ENCODE measurements at places on chromosomes 3 and 15.

DNA sequence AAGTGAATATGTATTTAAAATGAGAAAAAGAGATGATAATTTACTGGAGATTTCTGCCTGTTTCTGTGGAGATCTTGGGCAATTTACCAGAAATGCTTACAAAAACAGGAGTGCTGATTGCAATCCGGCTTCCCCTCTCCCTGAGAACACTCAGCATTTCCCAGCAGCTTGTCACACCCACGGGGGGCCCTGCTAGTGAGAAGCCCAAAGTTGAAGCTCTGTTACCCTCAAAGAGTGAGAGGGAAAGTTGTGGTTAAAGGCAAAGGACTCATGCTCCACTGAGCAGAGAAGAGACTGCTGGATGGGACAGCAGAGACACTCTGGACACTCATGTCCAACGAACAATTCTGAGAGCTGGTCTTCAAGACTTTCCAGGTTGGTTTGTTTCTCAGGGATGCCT lies 2.9 kb downstream of the MCTP2 start:
- no peak for DNase-seq

GRCh38 chr3:12400616-12401194 lies 83.6 kb upstream of the TSEN2 start:
- DNase-seq, result no peak

- DNase-seq, result no peak
Observed at GRCh38 chr3:28317438-28318022, 31.0 kb upstream of the ZCWPW2 start.

DNA sequence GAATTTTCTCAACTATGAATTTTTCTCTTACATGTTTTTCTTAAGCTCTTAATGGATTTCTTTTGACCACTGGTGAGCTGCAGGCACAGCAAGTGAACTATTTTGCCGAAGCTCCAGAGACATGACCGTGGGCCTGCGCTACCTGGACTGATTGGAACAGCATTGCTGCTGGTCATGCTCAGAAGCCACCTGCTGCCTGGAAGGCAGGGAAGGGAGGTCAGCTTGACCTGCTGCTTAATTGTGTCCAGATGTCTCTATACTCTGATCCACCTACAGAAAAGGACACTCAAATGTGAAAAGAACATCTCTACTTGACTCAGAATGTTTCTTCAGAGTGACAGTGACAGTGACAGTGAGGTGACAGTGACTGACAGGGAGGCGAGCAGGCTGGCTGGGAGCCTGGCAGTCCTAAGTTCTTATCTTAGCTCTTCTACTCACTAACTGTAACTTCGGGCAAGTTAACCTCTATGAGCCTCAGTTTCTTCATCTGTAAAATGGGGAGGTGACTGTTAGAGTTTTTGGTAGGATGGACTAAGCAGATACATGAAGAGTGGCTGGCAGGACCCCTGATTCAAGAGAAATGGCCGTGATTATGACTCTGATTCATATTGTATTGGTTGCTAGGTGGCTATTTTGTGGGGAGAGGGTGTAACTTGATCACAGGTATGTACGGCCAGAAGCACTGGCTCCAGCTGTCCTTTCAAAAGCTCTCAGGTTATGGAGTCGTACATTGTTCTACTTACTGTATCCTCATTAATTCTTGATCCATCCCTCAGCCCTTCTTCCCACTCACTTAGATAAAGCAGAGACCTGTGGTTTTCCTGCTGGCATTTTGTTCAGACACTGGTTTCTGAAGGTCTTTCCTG lies 54.8 kb upstream of the DLG1 start:
- no peak for DNase-seq

DNA sequence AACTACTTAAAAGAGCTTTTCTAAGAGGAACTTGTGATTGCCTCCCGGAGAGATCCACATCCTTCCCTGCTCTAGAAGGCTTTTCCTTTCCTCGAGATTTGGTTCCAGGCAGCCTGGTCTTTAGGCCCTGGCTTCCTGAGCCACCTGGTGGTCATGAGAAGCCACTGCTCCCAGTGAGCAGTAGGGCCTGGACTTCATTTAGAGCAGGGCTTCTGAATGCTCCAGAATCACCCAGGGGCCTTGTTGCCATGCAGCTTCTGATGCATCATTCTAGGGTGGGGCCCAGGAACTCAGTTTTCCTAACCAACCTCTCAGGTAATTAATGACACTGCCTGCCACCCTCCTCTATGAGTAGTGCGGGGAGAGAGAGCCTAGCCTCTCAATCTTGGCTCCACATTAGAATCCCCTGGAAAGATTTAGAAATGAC lies 29.6 kb downstream of the PSMD6 start:
- no peak for DNase-seq

DNA sequence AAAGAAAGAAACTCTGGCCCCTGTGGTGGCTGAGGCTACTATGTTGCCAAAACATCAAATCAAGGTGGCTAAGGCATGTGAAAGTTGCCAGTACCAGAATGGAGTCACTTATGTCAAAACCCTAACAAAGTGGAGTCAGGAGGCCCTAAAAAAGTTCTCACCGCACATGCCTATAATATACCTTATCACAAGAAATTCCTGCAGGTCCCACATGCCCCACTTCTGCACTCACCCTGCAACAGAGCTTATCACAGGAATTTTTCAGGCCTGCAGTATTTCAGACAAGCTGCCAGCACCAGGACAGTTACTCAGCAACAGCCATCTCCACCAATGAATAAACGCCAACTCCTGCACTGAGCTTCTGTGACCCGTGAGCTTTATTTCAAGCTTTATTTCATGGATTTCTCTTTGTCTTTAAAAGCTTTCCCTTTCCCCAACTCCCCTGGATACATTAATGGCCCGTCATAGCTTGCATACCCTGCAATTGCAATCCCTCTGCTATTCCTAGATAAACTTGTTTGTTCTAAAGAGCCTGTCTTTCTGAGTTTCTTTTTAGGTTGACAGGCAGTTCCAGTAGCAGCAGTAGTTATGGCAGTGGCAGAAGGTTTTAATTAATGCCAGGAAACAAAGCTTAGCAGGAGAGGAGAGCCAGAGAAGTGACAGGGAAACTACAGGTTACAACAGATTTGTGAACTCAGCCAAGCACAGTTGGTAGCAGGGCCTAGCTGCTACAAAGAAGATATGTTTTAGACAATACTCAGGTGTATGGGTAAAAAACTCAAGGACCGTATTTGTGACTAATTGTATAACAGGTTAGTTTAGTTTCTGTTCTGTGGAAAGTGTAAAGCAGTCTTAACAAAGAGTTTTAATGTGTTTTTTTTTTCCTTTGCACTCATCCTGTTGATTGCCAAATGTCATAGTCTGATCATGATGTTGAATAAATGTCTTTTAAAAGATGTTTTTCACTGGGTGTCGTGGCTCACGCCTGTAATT lies 15.9 kb upstream of the TMEM42 start:
- no peak for DNase-seq

- DNase-seq, result no peak
Observed at GRCh38 chr15:81948751-81949150, 97.1 kb downstream of the MEX3B start.

GRCh38 chr3:53346922-53347260 lies 452 bp downstream of the DCP1A start:
- no peak for DNase-seq

- no peak for DNase-seq
Observed at GRCh38 chr3:195254454-195255175, 16.3 kb downstream of the XXYLT1 start.

GRCh38 chr15:80547264-80547663 lies 143.1 kb downstream of the ARNT2 start:
- no peak for DNase-seq

- DNase-seq, result no peak
Observed at GRCh38 chr3:46742992-46743585, 25.4 kb upstream of the PRSS50 start.

DNA sequence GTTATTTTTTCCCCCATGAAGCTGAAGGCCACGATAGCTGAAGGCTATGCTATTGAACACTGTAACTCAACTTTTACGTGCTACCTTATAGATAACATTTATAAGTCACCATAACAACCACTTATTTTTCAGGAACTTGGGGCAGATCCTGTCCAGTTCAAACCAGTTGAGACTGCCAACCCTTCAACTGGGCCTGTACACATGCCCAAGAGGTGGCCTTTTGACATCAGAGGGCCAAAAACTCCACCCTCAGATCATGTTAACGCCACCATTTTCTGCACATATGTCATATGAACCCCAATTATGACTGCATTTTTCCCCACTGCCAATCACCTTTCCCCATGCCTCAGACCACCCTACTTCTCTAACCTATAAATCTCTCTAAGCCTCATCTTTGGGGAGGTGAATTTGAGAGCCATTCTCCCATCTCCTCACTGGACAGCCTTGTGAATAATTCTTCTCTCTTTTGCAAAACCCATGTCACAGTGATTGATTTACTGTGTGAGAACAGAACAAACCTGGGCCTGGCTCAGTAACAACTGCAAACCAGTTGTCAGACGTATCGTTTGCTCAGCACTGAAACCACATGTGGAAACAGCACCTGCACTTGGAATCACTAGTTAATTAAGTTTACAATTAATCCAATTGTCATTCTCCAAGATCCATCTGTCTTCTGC lies 42.5 kb downstream of the ZNF445 start:
- DNase-seq, result no peak

GRCh38 chr3:193865339-193865738 lies 270.6 kb upstream of the HES1 start:
- DNase-seq, result no peak

- DNase-seq, result no peak
Observed at GRCh38 chr3:121430664-121431215, 115.0 kb downstream of the POLQ start.

GRCh38 chr3:31743331-31744089 lies 210.8 kb downstream of the STT3B start:
- no peak for DNase-seq
